DMS79 treated with DMSO at 0.1 percent for 48 hours (cell line): ENCODE measurements at places on chromosomes 2 and 18.

DNA sequence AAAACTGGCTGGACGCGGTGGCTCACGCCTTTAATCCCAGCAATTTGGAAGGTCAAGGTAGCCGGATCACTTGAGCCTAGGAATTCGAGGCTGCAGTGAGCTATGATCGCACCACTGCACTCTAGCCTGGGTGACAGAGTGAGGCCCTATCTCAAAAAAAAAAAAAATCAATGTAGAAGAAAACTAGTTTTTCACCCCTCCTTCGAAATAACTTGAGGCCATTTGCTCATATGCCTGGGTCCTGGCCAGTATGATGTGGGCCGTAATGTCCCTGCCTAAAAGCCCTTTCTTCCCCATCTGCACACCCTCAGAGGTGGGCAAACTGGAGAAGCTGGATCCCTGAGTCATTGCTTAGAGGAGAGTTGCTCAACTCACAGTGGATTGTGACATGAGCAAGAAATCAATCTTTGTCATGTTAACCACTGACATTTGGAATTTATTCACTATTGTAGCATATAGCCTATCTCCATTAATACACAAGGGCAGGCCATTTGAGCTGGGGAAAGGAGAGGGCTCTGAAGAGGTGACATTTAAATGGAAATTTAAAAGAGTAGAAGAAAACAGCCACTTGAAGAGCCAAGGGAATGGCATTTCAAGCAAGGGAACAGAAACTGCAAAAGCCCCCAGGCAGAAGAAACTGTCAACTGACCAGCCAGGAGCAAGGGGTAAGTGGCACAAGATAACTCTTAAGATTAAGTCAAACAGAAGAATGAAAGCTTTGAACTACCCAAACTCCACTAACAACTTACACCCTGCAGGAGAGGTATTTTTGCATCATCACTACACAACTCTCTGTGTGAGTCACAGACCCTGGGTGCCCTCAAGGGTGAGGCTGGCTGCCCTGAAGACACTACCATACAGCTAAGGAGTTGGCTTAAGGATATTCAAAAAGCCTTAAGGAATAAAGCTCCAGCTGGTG lies 7.6 kb upstream of the METTL21A start:
- no peak for DNase-seq

DNA sequence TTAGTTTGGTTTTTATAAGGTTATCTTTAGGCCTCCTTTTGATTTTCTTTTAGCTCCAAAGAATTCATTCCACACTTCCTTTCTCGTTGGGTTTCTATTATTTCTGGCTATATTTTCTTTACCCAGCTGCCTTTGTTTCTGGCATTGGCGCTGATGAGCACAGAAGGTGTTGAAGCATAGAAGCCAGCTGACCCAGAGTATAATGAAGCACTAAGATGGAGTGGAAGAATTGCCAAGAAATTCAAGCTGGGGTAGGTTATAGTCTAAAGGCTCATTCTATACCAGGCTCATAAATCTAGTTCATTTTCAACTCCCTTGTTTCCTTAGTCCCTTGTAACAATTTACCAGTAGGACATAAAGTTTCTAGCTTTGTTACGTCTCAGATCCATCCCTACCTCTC lies 169.5 kb downstream of the HRH4 start:
- DNase-seq: no peak

DNA sequence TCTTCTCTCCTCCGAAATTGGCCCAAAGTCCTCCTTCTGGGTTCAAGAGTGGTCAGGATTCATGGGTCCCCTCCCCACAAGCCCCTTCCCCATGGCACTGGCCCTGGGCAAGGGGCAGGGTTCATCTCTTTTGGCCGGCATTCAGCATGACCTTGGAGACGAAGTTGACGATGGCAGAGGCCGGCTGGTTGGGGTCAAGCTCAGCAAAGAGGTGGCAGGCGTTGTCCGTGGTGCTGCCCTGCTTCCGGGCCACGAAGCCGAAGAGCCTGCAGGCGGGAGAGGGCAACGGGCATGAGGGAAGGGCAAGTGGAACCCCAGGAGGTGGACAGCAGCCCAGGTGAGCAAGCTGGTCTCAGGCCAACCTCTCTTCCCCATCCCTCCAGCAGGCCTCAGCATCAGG lies 198.5 kb downstream of the TNS1 start:
- DNase-seq: no peak

- DNase-seq: no peak
These were observed 55.7 kb downstream of the KLHL14 start for GRCh38 chr18:32717126-32717525.

- no peak for DNase-seq
These were observed 30.5 kb upstream of the ITGAV start for GRCh38 chr2:186559370-186559769.

DNA sequence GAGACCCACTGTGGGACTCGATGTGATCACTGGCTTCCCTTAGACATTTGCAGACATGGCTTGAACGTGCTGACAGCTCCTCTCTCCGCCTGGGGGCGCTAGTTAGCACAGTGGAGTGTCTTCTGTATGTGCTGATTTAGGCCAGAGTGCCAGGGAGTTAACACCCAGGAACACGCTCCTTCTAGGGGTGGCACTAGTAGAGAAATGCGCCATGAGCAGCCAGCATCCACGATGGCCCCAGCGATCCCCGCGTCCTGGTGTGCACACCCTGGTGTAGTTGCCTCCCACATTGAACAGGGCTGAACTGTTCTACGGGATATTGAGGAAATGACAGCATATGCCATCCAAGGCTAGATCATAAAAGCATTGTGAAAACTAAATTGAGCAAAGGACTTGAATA lies 11.4 kb upstream of the NMUR1 start:
- no peak for DNase-seq

DNA sequence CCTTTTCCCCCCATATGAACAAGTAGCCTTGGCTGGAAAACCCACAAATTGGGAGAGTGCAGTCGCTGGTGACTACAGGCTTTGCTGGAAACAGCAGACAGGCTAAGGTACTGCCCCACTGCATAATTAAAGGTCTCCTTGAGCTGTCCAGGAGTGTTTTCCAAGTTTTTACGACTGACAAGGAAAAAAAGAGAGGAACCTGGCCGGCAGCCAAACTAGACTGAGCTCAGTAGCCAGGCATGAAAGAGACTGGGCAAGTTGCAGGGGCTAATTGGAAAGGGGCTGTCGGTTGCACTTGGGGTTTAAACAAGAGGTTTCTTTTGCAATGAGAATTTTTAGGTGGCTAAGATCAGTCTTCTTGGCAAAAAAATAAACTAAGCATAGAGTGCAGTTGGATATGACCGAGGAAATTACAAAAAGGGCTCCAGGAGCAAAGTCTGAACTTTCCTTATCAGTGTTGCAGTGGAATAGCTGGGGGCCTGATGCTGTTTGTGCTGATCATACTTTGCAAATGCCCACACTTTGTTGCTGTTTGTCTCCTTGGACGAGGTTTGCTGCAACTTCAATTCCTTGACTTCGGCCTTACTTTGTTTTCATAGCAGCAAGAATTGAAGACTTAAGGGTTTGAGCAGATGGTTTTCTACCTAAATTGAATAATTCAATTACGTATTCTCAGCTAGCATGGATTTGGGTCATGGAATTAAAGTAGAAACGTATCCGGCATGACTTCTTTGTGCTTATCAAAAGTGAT lies 2.1 kb downstream of the GULP1 start:
- DNase-seq: peak; percentile 2

- DNase-seq: no peak
These were observed 46.3 kb upstream of the VPS54 start for GRCh38 chr2:64065516-64065915.

- no peak for DNase-seq
These were observed 40.3 kb downstream of the CLASP1 start for GRCh38 chr2:121608967-121609366.

DNA sequence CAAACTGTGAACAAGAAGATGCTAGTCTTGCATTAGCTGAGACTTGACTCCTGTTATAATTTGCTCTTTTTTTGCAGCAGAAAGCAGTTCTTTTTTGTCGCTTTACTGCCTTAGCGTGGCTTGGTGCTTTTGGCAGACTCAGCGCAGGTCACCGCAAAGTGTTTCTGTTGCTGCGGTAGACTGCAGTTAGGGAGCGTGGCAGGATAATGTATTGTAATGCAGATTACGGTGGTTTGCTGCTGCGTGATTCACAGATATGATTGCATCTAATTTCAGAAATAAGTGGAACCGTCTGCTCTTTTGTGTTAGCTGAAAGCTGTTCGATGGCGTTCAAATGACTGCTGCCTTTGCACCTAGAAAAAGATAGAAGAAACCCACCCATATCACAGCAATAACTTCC lies 131.6 kb upstream of the SATB2 start:
- no peak for DNase-seq

GRCh38 chr18:41618147-41618546 lies 336.9 kb upstream of the PIK3C3 start:
- DNase-seq: no peak

- DNase-seq: peak; percentile 55
These were observed 26.8 kb downstream of the MAL start for GRCh38 chr2:95052307-95052706.

GRCh38 chr2:74292751-74293150 lies 50.5 kb downstream of the SLC4A5 start:
- no peak for DNase-seq

- no peak for DNase-seq
These were observed 32.1 kb upstream of the MAPK4 start for GRCh38 chr18:50527636-50528307.

GRCh38 chr2:3243804-3244203 lies 133.8 kb downstream of the EIPR1 start:
- DNase-seq: no peak

DNA sequence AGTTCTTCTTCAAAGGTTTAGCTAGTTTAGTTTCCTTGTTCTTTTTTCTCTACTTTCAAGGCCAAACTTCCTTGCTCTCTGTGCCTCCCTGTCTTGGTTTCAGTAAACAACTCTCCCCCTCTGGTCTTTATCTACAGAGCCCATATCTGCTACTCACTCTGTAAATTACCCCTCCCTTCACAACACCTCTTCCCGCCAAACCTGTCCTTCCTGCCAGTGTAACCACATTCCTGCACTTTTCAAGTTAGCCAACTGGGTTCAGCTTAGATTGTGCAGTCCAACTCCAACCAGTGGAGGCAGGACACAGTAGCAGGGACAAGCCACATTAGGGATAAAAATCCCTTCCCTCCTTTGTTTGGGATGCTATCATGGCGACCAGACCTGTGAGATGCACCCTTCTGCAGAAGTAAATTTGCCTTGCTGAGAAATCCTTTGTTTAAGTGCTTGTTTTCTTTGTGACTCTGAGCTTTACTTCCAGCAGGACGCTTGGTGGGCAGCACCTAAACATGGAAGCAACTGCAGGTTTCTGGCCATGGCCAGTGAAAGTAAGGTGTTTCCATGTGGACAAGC lies 706.0 kb downstream of the KCNJ3 start:
- DNase-seq: no peak
